ENCODE measurements at places on chromosomes 5 and 9.

- no peak for DNase-seq
These were observed 1.9 kb upstream of the TRIM32 start for GRCh38 chr9:116685166-116685565.

DNA sequence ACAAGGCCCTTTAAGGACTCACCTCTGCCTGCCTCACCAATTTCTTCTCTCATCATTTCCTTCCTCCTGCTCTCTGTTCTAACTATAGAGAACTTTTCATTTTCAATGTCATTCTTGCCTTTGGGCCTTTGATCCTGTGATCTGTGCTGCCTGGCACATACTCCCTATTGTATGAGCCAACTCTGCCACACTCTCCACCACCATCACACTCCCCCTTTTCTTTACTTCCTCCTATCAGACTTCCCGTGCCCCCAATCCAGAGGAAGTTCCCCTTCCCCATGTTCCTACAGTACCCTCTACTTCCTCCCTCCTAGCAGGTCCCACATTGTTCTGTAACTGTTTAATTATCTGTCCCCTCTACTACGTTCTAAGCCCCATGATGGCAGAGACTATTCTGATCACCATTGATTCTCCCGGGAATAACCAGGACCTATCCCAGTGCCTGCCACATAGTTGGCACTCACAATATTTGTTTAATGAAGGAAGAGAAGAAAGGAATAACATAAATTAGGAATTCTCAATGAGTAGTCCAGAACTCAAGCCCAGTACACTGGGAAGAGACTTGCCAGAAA, 27.5 kb downstream of the ADAM19 start:
- no peak for DNase-seq

GRCh38 chr5:119402081-119402480, 46.3 kb downstream of the TNFAIP8 start:
- no peak for DNase-seq

- DNase-seq = no peak
These were observed 186.2 kb downstream of the CACNA1B start for GRCh38 chr9:138063785-138064184.

- no peak for DNase-seq
These were observed 48.1 kb upstream of the LHFPL2 start for GRCh38 chr5:78696637-78697036.

- DNase-seq = peak; percentile 10
These were observed 646 bp downstream of the SWI5 start for GRCh38 chr9:128276574-128277270.

GRCh38 chr9:94865582-94866452, 139.3 kb downstream of the AOPEP start:
- no peak for DNase-seq

- DNase-seq = no peak
These were observed 122.2 kb upstream of the ACOT12 start for GRCh38 chr5:81516091-81516490.

- peak; percentile 23 for DNase-seq
These were observed 516 bp downstream of the MRPL41 start for GRCh38 chr9:137552022-137552768.

DNA sequence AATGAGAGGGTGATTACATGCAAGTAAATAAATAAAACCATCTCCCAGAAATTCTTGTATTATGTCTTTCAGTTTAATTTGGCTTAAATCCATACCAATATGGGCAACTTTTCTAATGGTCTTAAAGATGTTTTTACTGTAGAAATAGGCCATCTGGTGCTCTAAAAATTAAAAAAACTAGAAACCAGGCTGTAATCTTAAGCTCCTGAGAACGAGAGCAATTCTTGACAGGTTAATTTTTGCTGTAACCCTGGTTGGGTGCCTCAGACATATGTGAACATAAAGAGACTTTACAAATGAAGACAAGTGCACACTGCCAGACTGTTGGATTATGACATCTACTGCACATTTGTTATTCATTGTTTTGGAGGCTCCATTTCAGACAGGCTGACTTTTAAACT, 246.8 kb upstream of the DAB2 start:
- no peak for DNase-seq

GRCh38 chr5:79241535-79241979, 5.6 kb downstream of the JMY start:
- DNase-seq = no peak

GRCh38 chr5:123610209-123610608, 98.2 kb downstream of the CSNK1G3 start:
- DNase-seq = no peak

DNA sequence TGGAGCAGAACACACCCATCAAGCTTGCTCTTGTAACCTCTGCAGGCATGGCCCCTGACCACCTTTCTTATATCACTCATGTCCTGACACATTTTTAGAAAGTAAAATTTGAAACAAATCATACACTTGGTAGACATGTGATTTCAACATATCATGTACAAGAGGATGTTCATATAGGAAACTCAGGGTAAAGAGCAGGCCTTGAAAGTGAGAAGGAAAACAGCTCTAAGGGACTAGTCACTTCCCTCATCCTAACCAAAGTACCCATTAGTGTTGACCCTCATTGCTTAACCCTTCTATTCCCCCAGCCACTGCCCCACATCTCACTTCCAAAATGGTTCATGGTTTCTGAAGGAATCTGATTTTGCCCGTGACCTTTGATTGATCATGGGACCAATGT, 492.4 kb upstream of the KLF4 start:
- DNase-seq = no peak

- no peak for DNase-seq
These were observed 157.7 kb upstream of the POU5F2 start for GRCh38 chr5:93899026-93899600.

DNA sequence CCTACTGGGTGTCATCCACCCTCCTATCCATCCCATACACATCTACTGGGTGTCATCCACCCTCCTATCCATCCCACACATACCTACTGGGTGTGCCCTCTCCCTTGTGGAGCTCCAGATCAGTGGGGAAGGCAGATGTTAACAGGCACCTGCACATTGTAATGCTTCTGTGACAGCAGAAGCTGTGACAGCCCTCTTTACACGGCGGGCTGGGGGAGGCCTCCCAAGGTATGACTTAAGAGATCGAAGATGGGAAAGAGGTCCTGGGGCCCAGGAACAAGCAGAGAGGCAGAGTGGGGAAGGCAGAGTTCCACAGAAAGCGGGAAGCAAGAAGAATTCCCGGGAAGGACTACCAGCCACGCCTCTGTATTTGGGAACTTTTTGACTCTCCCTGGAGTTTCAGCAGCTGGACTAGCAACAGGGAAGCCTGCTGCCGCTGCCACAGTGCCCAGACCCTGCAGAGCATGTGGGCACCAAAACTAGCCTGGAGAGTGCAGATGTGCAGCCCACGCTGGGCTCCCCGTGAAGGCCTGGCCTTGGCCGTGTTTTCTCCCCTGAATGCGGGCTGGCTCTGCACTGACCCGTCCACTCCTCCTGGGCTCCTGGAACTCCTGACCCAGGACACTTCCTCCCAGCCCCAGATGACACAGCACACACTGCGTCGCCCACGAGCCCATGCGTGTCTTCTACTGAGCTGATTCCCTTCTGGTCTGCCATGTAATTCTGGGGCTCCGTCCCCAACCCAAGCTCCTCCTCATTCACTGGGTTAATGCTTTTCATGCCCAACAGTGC, 9.3 kb downstream of the TOR1A start:
- DNase-seq = no peak

- no peak for DNase-seq
These were observed 49.5 kb upstream of the BRINP1 start for GRCh38 chr9:119418721-119419120.

DNA sequence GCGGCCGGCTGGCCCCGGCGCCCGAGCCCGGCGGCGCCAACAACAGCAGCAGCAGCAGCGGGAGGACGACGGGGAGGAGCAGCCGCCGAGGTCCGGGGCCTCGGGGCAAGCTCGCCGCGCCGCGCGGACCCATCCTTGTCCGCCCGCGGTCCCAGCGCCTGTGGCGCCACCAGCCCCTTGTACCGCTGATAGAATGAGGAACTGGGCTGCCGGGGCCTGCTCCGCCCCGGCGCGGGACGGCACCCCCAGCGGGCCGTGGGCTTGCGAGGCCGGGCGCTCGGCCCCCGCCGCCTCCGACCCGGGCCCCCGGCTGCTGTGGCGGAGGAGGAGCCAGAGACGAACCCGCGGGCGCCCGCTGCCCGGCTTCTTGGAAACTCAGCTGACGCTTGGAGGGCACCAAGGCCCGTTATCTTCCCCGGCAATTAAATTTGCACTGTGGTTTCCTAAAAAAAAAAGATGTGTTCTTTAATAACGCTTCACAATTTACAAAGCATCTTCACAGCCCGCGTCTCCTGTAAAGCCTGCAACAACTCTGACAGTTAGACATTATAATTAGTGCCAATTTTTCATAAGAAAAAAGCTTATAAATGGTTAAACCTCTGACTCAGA, at the start of gene ARSB:
TSS of gene ARSB (minus strand) at position 195 of the 609 bp plus-strand sequence. CDS start at position 133, 62 bp downstream.
- DNase-seq = peak; percentile 52
